ENCODE measurements at places on chromosomes 3 and 15.
A peak's percentile ranks its signal among the peaks of the same experiment; 100 is the strongest.

- DNase-seq, result no peak
Observed at GRCh38 chr15:58451826-58452225, 20.0 kb downstream of the LIPC start.

GRCh38 chr3:107128946-107129345, 248.3 kb upstream of the CCDC54 start:
- no peak for DNase-seq

DNA sequence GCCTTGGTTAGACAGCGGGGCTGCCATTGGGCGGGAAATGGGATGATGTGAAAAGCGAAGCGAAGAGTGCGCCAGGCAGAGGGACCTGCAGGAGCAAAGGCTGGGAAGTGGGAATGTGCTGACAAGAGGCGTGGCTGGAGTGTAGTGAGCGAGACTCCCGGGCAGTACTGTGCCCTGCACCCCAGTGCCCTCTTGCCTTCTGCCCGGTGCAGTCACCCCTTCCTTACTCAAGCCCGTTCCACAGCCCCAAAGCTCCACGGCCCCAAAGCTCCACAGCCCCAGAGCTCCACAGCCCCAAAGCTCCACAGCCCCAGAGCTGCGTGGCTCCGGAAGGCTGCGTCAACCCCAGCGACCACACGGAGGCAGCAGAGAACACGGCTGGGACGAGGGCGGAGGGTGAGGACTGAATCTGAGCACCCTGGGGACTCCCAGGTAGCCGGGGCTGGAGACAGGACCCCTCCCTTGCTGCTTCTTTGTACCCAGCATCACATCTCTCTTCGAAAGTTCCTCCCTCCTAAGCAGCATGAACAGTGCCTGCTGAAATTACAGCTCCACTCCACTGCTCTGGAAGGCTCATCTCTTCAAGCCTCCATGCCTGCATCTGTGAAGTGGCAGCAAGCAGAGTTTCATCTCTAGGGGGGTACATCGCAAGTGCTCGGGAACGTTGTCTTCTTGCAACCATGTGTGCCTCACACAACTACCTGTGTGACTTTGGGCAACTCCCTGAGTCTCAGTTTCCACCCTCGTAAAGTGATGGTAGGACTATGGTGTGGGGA, 108.9 kb downstream of the FBLN2 start:
- peak; percentile 26 for DNase-seq

GRCh38 chr3:22399566-22399965, 648.6 kb upstream of the ZNF385D start:
- no peak for DNase-seq

DNA sequence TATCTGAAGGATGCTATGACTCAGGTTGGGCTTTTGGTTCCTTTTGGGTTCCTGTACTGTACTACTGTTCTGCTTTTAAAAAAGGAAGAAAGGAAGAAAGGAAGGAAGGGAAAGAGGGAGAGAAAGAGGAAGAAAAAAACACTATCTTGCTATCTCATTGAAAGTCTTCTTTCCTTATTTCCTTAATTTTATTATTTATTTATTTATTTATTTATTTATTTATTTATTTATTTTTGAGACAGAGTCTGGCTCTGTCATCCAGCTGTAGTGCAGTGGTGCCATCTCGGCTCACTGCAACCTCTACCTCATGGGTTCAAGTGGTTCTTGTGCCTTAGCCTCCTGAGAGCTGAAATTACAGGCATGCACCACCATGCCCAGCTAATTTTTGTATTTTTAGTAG, 198.9 kb upstream of the SOX2 start:
- no peak for DNase-seq

DNA sequence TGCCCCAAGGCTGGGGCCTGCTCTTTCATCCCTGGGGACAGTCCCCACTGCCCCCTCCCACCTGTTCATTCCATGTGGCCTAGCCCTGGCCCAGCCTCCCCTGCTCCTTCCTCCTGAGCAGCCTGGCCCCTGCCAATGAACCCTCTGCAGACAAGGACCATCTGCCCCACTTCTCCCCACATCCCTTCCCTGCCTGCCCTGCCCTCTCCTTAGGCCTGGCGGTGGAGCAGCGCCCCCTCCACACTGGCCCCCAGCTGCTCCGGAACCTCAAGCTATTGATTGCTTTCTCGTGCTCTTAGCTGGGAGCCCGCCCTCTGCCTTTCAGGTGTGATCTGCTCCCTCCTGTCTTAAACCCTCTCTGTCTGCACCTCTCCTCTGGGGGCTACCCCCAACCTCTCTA, 8.0 kb downstream of the PLXNA1 start:
- DNase-seq, result no peak

DNA sequence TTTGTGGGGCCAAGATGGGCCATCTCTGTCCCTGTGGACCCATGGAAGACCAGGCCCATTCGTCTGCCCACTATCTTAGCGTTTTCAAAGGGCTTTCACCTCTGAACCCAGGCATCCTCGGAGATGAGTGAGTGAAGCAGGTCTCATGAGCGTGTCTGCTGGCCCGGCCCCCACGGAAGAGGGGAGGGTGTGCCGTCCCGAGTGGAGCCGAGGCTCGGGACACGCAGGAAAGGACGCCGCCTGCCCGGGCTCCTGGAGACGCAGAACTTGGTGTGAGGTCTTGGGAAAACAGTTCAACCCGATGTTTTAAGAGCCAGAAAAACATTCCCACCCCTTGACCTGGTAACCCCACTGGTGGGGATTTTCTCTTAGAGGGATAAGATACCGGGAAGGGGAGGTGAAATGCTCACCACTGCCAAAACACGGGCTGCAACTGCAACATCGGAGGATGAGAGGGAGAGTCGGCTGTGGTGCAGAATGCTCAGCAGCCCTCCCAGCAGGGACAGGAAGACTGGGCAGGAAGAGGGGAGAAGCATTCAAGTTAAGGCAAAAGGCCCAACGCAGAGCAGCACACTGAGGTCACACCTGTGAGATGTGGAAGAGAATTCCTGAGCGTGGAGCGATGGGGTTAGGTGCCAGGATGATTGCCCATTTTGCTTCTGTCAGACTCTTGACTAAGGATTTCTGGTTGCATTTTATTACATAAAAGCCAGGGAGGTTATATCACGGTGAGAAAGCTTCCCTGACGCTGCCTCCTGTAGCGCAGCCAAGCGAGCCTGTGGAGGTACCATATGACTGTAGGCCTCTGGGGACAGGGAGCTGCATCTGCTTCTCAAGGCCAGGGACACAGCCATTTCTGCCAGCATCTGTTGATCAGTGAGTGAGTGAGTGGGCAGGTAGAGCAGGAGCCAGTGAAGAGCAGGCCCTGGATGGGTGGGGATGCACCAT, 14.1 kb upstream of the STAB1 start:
- no peak for DNase-seq

GRCh38 chr3:194184265-194184751, 48.4 kb downstream of the HES1 start:
- DNase-seq, result peak; percentile 77

DNA sequence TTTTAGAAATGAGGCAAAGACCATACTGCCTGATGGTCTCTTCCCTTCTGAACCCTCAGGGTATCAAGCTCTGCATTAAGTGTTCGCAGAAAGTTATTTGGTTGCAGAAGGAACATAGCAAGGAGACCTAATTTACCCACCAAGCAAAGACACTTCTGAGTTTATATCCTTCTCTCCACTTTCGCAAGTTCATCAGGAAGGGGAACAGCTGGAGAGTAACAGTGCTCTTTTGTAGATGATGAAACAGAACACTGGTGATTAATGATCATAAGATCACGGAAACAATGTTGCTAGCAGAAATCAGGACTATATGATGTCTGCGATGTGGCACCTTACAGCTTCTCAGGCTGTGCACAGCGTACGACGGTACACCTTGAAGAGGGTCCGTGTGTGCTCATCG, 62.1 kb downstream of the NCEH1 start:
- DNase-seq, result no peak

GRCh38 chr3:39121621-39122020, 14.1 kb downstream of the TTC21A start:
- DNase-seq, result no peak

DNA sequence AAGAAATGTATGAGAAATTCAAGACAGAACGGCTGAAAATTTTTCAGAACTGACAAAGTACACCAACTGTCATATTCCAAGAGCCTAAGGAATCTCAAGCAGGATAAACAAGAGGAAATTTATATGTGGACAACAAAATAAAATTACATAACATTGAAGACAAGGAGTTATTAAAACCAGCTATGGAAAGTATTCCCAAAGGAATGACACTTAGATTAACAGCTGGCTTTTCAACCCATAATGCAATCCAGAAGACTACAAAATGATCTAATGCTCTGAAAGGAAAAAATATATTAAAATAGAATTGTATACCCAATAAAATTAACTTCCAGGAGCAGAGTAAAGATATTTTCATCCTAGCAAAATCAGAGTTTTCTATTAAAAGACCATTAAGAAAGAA, 132.2 kb upstream of the BNIP2 start:
- DNase-seq, result no peak

DNA sequence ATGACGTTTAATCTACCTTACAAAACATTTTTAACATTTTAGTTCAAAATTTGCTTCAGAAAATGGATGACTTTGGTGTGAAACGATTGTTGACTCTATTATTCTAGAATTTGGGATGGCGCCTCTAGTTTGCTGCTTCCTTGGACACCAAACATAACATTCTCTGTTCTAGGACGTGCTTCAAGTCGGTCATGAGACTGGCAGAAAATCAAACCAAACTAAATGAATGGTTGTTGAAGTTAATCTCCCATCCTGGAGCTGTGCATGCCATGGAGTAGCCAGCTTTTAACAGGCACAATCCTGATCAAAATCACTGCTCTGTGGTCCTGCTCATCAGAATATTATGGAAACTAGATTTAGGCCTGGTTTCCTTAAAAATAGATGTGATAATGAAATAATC, 9.6 kb upstream of the LRRFIP2 start:
- DNase-seq, result no peak

GRCh38 chr3:27049792-27050191, 319.4 kb downstream of the NEK10 start:
- DNase-seq, result no peak

- DNase-seq, result no peak
Observed at GRCh38 chr3:55691141-55691540, 204.0 kb upstream of the WNT5A start.

DNA sequence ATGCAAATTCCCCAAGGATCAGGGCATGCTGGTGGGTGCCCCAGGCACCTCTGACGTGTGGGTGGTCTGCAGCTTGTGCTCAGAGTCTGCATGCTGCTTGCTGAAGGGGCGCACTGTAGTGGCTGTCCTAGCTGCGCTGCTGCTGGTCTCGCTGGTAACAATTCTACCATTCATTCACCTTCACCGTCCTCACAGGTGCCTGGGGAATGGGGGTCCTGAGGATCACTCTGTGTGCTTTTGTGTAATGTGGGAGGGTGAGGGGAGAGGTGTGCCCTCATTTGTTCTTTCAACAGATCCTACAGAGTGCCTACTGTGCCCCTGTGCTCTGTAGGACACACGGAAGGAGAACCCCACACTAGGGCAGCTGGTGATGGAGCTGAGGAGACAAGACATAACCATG, 2.1 kb upstream of the ITGA11 start:
- DNase-seq, result no peak

DNA sequence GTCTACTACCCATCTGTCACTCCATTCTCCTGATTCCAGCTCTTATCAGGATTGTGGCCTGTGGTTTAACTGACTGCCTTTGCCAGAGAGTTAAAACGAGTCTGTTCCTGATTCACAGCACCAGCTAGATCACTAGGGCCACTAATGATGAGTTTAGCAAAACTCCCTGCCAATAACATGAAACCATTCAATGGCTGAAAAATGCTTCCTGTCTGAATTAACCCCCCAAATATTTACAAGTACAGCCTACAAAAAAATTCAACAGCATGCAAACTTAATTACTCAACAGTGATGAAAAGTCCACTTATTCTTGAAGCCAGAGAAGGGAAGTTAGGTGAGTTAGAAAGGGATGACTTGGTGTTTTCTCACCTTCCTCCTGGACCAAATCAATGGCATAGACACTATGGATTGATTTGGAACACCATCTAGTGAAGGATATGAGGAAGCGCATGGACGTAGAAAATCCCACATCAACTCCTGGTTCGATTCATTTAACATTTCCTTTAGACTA, 141.4 kb downstream of the TGFBR2 start:
- no peak for DNase-seq
